Left ventricle myocardium superior (tissue), 1 donor: ENCODE measurements at places on chromosomes 3 and 15. TPM values are rescaled to one million over a fixed set of nuclear protein-coding genes. Genes with fewer than 3 reads are reported as not detected.

The XCR1 gene
- not detected for total RNA-seq

The NAALADL2 gene
- total RNA-seq: 3.1 TPM

The LRRC2 gene
- total RNA-seq: 122 TPM

The VEPH1 gene
- total RNA-seq: 0.25 TPM

The ATOSA gene
- total RNA-seq: 27.5 TPM

DNA sequence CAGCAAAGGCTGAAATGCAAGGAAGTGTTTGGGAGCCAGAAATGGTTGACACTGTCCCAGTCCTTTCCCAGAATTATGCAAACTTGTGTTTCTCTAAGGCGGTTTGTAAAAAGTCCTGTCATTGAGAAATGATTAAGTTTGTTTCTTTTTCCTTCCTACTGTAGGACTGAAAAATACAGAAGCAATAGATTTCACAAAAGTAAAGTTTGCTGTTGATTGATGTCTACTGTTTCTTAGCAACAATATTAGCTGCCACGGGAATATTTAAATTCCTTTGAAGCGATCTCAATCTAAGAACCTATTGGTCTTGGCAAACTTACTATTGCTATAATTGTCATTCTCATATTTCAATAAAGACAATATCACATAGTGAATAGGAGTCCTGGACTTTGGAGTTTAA lies 100.7 kb upstream of the IL12A start:
- no peak for DNase-seq

- peak; percentile 14 for DNase-seq
Measured at GRCh38 chr3:77038930-77039605, 831 bp upstream of the ROBO2 start.

GRCh38 chr3:126546549-126547239 lies 12.0 kb downstream of the C3orf22 start:
- DNase-seq: no peak

DNA sequence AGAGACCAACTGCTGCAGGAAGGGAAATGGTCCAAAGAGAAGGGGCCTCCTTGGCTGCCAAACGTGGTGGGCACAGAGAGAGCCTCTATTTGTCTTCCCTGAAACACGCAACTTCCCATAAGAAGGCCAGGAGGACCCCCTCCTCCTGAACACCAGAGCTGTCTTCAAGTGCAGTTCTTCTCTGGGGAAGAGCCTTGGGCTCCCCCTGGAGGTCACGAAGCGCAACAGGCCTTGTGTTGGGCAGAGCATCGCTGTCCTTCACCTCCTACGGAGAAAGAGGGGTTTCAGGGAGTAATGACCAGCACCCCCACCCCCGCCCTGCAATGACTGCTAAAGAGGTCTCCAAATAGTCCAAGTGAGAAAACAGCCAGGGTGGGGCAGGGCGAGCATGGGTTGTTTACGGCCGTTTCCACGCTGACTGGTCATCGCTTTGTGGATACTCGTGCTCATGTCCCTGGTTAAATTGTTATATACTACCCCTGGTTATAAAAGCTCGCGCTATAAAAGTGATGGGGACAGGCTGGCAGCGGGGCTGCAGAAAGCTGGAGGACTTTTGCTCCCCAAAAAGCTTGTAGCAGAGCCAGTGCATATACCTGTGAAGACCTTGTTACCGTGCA lies 397.5 kb upstream of the ATP10A start:
- peak; percentile 52 for DNase-seq

DNA sequence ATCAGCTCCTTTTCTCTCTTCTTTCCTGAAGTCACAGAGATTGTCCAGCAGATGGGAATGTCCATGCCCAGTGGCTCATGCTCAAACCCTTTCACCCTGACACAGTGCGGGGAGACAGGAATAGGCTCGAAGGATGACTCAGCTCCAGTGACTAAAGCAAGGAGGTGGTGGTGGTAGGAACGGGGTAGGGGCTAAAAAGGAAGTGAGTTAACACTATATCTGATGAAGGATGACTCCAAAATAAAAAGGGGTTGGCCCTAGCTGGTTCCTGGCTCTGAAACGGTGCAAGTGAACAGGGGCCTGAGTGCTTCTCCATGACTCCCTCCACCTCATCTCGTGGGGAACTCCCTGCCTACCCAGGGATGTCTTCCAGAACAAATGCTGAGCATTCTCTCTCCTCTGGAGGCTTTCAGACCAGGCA lies 167.4 kb upstream of the LPP start:
- DNase-seq: no peak

- no peak for DNase-seq
Measured at GRCh38 chr3:156923349-156923748, 97.2 kb downstream of the LEKR1 start.

DNA sequence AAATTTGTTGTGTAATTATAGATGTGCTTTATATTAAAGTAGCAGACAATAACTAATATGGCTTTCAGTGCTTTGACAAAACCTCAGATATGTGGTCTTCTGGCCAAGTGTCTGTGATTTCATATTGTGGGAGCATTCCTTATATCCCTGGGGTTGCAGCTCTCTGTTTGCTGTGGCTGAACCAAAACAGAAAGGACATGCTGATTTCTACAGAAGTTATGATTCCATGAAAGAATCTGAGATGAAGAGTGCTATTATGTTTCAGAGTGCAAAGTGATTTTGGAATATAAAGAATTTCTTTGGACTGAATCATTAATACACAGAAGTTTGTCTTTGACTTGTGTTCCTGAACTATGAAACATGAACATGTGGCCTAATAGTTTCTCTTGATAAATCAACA lies 36.5 kb downstream of the CDV3 start:
- DNase-seq: no peak

GRCh38 chr15:69076756-69077155 lies 62.3 kb downstream of the NOX5 start:
- DNase-seq: no peak

- DNase-seq: no peak
Measured at GRCh38 chr3:11385891-11386290, 113.7 kb downstream of the ATG7 start.

- DNase-seq: no peak
Measured at GRCh38 chr15:100020614-100021013, 287.4 kb upstream of the LYSMD4 start.

GRCh38 chr15:91874992-91875660 lies 21.6 kb downstream of the SLCO3A1 start:
- DNase-seq: no peak

DNA sequence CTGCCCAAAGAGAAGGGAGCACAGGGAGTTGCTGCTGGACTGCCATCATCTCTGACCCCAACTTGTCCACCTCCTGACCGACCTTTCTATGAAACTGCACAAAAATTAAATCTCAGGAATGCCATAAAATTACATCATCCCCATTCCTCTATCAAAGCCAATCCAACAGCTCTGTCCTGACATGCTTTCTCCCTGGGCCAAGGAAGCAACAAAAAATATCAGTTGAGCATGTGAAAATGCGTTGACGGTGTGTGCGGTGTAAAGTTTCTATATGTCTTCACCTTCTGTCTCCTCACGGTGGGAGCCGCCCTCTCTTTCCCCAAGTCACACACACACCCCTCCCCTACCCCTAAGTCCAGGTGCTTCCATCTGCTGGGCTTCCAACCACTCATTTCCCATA lies 3.6 kb upstream of the ZNF774 start:
- DNase-seq: no peak

- peak; percentile 25 for DNase-seq
Measured at GRCh38 chr3:13040361-13041074, 32.7 kb downstream of the IQSEC1 start.

- no peak for DNase-seq
Measured at GRCh38 chr3:163562625-163563024, 1515.7 kb downstream of the SI start.
